ENCODE measurements at places on chromosomes 6 and 20.

GRCh38 chr6:56279331-56280080 lies 32.1 kb upstream of the COL21A1 start:
- no peak for DNase-seq

DNA sequence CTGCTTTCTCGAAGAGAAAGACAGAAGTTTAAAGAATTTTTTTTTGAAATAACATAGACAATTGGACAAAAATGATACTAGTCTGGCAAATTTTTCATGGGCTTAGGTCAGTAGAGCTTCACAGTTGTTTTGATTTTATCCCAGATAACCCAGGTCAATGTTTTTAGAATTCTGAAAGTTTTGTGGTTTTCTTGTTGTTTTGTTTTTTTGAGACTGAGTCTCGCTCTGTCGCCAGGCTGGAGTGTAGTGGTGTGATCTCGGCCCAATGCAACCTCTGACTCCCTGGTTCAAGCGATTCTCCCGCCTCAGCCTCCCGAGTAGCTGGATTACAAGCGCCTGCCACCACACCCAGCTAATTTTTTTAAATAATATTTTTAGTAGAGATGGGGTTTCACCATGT lies 22.8 kb downstream of the KIF13A start:
- no peak for DNase-seq

DNA sequence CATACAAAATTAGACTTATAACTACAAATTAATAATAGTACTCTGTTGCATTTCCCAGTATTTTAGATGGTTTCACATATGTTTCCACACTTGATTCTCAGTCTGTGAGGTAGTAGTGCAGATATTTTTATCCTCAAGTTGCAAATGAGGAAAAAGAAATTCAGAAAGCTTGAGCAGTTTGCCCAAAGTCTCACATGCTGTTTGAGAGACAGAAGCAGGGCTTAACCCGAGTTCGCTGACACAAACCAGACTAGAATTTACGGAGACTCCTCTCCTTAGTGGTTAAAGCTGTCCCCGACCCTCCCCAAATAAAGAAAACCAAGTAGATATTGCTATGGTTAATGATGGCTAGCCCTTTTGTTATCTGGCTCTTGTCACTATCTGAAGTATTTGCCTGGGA lies 126.2 kb downstream of the TIAM2 start:
- DNase-seq, result no peak

DNA sequence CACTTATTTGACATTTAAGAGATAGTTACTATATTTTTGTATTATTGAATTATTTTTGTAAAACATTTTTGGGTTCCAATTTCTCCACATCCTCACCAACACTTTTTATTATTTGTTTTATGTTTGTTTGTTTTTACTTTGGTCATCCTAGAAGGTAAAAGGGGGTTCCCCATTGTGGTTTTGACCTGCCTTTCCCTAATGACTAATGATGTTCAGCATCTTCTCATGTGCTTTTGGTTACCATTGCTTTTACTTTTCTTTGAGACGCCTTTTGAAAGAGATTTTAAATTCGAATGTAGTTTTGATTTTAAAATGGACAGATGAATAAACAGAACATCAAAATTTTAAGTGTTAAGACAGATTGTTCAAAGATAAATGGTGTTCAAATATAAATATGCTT lies 46.9 kb downstream of the AK9 start:
- no peak for DNase-seq

DNA sequence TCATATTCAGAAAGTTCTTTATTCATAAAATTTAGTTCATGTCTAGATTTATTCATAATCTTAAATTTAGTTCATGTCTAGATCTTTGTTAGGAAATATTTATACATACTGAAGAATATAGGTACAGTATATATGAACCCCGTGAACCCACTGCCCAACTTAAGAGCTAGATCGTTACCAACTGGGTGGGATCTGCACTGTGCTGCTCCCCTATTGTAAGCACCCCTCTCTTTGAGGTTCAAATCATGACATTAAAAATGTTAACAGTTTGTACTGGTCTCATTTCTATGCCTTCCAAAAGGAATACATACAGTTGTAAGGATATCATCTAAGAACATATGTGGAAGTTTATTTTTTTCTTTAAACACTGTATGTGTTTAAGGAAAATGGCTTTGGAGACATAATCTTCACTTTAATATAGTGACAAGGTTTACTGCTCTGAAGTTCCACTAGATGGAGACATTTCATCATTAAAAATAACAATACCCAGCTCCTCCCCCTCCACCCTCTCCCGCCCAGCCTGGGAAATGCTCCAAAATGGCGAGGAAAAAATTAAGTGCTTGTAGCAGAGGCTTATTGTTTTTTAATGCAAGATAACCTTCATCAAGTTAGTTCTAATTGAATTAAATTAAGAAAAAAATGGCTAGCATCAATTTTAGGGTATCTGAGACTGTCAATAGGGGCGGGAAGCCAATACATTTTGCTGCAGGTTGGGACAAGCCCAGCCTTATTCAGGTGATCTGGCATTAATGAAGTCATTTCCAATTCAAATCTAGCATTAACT lies 104.1 kb upstream of the TRAF3IP2 start:
- peak; percentile 26 for DNase-seq

GRCh38 chr6:148134592-148134991 lies 208.0 kb upstream of the SASH1 start:
- no peak for DNase-seq

GRCh38 chr6:36724514-36725390 lies 27.1 kb downstream of the RAB44 start:
- no peak for DNase-seq

DNA sequence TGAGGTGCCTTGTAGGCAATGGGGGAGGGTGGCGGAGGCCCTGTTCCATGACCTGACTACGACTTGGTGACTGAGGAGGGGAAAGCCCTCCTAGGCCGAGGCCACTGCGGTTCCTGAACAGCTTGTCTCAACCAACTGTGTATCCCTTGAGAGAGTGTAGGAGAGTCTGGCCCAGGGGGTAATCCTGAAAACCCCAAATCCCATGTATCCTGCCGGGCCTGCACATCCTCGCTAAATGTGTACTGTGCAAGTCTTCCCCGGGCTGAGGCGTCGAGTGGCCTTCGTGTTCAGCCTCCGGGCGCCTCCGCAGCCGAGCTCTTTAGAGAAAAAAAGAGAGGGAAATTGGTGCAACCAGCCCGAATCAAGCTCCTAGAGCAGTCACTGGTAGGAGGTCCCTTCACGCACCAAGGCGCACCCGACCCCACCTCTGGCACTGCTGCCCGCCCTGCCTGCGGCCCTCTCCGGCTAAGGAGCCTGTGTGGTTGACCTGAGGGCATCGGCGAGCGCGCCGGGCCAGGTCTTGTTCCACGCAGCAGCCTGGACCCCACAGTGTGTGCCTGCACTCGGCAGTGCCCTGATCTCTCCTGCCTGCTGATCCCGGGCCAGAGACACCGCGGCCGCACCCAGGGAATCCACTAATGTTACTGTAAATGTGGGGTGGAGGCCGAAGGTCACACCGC lies 7.3 kb downstream of the SIM1 start:
- DNase-seq, result no peak

- no peak for DNase-seq
Observed at GRCh38 chr6:14804785-14805210, 441.1 kb upstream of the JARID2 start.

DNA sequence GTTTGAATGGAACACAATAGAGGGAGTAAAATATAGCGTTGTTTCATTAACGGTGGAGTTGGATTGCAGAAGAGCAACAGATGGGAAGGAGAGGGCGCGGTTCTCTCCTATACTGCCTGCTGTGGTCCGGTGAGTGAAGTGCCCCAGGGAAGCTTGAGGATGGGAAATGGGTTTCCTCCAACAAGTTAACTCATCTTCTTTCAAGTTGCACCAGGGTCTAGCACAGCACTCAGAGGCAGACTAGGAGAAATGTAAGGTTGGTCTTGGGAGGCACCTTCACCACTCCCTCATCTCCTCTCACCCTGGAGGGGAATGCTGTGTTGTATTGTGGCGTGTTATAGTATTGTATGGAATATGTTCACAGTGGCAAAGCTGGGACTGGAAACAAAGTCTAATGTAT lies 96.9 kb upstream of the SLC24A3 start:
- no peak for DNase-seq

GRCh38 chr6:124334359-124334758 lies 530.7 kb downstream of the NKAIN2 start:
- DNase-seq, result no peak

DNA sequence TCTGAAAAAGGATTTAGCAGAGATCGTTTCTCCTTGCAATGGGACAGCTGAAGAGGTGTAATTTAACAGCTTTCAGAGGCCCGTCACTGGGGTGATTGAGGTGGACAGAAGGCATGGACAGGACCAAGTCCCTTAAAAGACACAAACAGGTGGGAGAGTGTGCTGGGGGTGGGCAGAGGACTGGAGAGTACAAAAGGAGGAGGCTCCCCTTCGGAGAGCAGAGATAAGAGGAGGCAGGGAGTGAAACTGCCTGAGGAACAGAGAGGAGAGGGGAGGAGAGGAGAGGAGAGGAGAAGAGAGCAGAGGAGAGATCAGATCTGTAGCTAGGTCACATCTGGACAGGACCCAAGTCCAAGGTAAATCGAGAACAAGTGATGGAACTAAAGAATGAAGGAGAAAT lies 48.6 kb upstream of the PKHD1 start:
- no peak for DNase-seq

GRCh38 chr6:148179786-148180185 lies 162.9 kb upstream of the SASH1 start:
- no peak for DNase-seq

DNA sequence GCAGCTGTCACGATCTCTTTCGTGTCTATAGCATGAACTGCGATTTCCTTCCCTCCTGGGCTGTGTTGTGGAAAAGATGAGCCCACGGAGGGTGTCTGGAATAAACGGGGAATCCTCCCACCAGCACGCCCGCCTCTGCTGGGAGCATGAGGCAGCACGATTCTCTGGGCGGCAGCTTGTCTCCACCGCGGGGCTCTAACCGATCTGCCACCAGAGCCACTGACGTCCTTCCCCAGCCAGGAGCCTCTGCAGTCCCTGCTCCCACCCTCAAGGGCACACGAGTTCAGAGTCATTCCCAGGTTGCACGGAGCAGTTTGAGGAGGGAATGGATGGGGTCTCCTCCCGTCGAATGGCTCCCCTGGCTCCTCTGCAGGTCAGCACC lies 197.6 kb downstream of the DLL1 start:
- DNase-seq, result no peak

GRCh38 chr20:48385527-48385926 lies 442.3 kb downstream of the PREX1 start:
- no peak for DNase-seq

GRCh38 chr20:18144541-18145099 lies 7.0 kb downstream of the KAT14 start:
- no peak for DNase-seq

DNA sequence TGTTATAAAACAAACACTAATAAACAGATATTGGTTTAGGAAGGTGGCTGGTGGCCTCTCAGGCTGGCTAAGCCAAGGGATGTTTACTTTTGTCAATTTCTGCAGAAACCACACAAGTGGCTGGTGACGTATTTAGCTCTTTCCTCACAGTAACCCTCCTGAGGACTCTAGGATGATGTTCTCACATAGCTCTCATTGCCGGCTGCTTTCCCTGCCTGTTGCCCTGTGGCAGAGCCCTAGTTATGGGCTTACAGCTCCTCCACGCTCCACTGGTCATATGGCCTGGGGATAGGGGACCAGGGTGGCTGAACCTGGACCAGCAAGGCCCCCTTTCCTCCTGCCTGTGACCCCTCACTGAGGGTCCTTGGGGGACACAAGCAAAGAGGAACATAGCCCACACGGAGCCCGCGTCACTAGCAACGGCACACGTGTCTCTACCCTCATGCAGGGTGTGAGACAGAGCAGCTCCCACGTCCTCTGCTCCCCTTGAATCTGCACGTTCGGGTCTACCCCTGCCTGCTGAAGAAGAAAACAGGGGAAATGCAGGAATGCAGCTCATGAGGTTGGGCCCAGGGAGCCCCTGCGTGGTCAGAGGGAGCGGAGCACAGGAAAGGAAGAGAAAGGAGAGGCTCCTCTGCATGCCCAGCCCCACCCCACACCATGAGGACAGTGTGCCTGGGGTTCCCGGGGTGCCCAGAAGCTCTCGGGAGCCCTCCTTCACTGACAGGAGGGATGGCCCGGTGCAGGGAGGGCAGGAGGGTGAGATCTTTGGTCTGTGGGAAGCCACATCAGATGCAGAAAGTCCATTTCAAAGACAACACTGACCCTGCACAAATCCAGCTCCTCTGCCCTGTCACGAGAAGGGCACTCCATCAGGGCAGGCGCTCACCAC lies 13.9 kb downstream of the RAMACL start:
- DNase-seq, result no peak

DNA sequence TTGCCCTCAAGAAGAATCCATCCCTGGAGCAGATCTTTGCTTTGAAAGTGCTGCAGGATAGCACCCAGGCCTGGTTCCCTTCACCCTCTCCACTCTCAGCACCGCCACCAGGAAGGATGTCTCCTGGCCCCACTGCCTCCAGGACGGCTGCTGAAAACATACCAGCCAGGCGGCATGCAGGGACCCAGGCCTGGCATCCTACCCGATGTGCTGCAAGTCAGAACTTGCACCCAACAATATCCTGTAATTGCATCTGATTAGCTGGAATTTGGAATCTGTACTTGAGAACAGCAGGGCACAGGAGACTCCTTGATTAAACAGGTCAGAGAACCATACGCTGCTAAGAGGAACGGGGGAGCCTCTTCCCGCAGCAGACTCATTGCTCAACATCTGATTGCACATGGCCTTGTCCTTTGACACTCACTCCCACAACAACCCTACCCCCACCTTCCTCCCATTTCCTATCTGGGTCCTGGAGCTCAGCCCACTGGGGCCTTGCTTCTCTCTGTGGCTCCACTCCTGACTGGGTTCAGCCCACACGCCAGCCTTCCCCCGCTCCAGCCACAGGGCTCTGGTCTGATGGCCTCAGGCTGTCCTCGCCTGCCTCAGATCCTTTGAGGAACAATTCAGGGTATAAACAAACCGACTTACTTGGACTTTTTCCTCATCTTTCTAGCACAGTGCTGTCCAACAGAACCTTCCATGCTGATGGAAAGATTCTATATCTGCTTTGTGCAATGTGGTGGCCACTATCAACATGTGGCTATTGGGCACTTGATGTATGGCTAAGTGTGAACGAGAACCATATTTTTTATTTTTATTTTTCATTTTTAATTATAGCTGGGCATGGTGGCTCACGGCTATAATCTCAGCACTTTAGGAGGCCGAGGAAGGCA lies 78.0 kb downstream of the FGD2 start:
- no peak for DNase-seq

DNA sequence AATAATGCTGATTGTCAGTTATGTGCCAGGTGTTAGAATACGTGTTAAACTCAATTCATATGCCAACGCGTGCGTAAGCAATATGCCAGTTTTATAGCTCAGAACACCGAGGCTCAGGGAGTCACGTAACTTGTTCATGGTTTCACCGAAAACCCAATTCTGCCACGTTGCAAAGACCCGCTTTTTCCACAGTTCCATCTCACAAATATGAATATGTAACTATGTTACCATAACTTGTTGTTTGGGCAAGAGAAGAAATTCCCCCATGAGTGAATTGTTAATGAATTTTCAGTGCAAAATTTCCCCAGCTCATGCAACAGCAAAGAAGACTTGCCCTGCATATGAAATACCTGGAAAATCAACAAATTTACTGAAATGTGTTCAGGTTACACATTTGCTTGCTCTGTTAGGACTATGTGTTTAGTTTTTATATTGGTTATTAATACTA lies 30.1 kb downstream of the SF3B5 start:
- no peak for DNase-seq

GRCh38 chr6:25012657-25013056 lies 76.9 kb upstream of the RIPOR2 start:
- DNase-seq, result no peak

GRCh38 chr20:44258226-44258890 lies 11.2 kb downstream of the GDAP1L1 start:
- no peak for DNase-seq

GRCh38 chr6:56838016-56838555 lies 116.8 kb upstream of the BEND6 start:
- no peak for DNase-seq

Data from stimulated activated CD8-positive, alpha-beta memory T cell treated with anti-CD3 and anti-CD28 coated beads, Interleukin-4, amount 100 ng/mL, for 1 hour (primary cell).